ENCODE measurements at places on chromosomes 1 and 21.

- DNase-seq, result no peak
Measured at GRCh38 chr1:69414574-69414973, 153.1 kb upstream of the LRRC7 start.

DNA sequence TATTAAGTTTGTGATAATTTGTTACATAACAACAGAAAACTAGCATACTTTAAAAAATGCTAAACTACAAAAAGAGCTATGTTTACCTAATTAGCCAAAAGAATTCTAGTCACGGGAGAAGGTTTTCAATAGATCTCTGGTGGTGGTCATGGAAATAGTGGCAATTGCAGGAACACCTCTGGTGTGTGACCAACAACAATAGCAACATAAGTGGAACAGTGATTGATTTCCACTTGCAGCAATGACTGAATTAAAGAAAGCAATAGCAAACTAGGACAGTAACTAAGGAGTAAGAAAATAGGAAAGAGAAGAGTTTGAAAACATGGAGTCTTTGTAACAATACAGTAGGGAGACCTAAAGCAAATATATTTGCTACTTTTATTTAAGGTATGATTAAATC is 171.3 kb upstream of the ADGRL4 start:
- DNase-seq, result no peak

- no peak for DNase-seq
Measured at GRCh38 chr1:5973771-5974170, 18.5 kb downstream of the NPHP4 start.

DNA sequence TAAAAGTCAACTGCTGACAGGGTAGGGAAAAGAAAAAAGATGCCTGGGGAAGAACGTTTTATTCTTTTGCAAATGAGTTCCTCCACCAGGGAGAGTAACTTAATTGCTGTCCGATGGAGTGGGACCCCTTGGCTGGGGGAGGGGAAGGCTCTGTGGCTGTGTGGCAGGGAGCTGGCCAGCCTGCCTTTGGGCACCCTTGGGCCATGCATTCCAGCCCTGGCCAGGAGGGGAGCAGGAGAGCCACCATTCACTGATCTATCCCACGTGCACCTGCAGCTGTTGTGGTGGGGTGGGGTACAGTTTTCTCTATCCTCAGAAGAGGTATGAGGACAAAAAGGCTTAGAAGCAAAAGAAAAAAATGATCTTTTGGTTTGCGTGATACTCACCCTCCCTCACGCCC is 116.9 kb downstream of the KCNK1 start:
- no peak for DNase-seq

DNA sequence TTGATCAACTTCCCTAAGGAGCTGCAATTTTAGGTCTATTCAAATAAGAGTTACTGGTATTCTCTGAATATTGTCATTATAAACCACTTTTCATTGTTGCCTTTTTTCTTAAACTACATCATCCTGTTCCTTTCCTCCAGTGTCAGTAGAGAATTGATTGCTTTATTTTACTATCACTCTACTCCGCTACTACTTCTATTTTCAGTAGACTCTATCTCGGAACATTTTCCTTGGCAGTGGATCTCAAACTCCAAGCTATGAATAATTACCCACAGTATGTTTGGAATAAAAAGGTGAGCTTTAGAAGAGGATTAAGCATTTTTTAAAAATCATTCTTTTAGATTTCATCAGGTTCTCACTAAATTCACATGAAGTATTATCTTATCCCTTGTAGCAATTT is 224.9 kb downstream of the GREM2 start:
- DNase-seq, result no peak

- no peak for DNase-seq
Measured at GRCh38 chr1:82542141-82542540, 741.4 kb downstream of the ADGRL2 start.

GRCh38 chr1:221774054-221774842 is 32.4 kb upstream of the DUSP10 start:
- DNase-seq, result no peak

DNA sequence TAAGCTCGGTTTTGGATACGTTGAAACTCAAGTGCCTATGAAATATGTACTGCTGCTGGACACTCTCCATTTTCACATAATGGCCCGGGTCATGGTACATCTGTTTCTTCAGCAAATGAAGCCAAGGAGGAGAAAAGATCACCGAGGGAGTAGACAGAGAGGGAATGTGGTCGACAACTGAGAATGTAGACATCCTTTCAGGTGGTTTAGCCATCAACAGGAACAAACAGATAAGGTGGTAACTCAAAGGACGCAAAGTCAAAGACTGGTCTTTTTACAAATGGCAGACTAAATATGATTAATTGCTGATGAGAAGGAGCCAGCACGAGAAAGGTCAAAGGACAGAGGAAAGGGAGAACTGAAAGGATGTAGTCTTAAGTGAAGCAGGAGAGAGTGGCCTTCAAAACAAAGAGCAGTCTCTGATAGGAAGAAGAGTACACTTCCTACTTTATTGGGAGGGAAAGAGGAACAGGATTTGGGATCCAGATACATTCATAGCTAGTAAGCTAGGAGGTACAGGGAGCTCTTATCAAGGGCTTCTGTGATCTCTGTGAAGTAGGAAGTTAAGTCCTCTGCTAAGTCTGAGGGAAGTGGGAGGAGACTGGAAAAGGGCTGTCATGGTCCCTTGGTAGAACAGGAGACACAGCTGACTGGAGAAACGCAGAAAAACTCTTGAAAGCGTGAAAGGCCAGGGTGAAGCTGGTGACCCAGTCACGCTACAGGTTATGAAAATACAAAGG is 28.3 kb downstream of the NUP133 start:
- DNase-seq, result no peak

DNA sequence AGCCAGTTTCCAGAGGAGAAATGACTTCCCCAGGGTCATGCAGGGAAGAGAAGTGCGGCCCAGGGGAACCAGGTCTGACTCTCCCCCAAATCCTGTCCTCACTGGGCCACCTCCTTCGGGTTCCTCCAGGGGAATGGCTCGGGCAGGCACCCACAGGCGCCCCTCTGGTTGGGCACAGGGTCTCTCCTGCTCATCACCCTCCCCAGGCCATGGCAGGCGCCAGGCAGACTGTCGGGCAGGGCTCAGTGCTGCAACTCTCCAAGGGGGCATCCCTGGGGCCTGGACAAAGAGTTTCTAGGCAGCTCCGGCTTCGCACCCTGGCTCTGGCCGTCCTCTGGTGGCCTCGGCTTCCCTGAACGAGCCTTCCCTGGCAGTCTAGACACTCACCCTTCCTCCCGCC is 75.6 kb downstream of the MEGF6 start:
- DNase-seq, result no peak

- no peak for DNase-seq
Measured at GRCh38 chr1:15578921-15579682, 5.7 kb downstream of the AGMAT start.

DNA sequence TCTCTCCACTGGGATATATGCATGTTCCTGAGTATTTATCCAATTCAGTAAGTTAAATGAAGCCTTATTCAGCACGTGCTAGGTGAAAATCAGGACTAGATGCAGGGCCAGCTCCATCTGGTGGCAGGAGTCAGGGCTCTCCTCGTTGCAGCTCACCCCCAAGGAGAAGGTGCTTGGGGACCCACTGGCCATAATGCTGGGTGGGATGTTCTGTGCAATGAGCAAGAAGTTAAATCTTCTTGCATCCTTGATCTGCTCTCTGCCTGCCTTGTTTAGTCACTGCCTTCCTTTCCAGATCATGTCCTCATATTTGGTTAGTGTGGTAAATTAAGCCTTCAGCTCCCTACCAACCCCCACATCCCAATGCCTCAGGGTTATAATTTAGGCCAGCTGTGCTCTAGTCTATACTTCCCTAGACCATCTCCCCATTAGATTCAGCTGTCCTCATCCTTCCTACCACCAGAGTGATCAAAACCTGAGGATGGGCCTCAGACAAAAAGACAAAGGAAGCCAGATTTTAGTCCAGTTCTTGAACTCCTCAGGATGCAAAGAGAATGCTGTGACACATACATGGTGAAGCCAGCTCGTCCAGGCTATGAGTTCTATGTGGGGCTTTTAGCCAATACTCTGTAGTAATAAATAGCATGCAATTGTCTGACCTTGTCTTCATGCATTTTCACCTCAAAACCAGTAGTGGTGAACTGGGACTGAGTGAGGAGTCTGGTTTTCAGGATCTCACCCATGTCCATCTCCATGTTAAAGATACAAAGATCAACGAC is 55.9 kb downstream of the SEC16B start:
- no peak for DNase-seq

DNA sequence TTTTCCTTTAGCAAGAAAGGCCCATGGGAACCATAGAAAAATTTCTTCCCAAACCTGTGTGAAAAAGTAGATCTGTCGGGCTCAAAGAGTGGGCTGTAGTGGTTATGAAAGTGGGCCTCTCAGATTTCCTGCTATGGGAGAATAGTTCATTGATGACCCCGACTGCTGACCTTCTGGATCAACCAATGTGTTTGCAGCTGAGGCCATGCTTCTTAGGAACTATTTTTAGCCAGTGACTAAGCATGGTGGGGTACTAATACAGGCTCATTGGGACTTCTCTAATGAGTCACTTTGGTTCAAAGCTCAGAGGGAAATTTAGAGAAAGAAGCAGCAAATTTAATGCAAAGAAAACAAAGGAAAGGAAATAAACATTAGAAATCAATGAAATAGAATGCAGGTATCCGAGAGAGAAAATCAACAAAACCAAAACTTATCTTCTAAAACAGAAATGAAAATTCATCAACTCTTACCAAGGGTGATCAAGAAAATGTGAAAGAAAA is 12.6 kb upstream of the PSMA5 start:
- no peak for DNase-seq

DNA sequence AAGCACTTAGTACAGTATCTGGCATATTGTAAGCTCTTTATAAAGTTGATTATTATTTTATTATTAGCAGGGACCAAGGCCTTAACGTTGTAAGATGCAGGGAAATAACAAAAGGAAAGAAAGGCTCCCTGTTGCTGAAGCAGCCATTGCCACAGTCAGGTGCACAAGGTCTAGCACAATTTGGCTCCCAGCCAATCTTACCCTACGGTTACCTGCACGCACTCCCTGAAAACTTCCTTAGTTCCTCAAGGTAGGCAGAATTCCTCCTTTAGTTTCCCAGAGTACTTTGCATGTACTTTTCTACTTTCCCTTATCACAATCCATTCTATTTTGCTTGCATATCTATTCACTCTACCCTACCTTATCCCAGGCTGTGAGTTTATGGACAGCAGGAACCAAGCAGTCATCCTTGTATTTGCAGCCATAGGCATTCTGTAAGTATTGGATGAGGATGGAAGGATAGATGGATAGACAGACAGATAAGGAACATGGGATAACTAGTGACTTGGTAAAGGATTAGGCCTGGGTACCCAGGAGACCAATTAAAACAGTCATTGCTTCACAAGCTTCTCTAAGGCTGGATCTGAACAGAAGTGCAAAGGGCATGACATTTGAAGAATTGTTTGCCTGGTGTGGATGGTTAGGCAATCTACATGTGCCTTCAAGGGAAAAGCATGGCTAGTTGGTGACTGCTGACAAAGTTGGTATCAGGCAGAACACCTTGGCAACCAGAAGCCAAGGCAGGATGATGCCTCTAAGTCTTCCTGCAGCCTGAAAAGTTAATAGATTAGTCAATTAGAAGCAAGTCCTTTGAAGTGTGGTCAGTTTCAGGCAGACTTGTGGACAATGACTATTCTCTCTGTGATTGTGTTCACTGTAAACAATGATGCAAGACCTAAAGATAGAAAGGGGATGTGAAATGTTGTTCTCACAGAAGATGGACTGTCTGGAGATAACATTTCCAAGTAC is 20.8 kb upstream of the JAK1 start:
- DNase-seq, result no peak

DNA sequence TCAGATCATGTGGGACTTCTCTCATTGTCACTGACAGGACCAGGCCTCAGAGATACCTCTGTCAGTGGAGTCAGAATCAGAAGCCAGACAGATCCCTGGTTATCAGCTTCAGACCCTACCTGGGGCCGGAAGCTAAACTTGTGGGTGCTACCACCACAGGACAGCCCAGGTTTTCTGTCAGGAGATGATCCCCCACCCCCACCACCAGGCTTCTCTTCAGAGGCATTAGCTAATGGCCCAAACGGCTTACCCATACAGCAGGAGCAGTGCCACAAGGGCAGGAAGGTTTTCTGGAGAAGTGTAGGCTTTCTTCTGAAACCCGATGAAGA is 105.5 kb downstream of the ABCA4 start:
- DNase-seq, result no peak

DNA sequence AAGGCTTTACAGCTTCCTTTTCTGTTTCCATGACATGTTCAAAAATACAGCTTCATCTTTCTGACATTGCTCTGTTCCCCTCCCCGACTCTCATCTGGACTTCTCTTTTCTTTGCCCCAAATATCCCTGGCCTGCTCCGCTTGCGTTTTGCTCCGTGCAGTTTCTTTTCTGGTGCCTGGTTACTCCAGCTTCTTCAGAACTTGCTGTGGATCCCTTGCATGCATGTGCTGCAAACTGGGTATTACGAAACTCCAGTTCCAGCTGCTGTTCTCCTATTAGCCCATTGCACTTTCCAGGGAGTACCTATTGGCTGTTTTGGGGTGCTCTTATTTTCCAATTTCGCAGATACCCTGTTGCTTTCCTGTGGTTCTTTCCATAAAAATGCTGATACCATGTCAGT is 9.9 kb upstream of the NDC1 start:
- DNase-seq, result no peak

DNA sequence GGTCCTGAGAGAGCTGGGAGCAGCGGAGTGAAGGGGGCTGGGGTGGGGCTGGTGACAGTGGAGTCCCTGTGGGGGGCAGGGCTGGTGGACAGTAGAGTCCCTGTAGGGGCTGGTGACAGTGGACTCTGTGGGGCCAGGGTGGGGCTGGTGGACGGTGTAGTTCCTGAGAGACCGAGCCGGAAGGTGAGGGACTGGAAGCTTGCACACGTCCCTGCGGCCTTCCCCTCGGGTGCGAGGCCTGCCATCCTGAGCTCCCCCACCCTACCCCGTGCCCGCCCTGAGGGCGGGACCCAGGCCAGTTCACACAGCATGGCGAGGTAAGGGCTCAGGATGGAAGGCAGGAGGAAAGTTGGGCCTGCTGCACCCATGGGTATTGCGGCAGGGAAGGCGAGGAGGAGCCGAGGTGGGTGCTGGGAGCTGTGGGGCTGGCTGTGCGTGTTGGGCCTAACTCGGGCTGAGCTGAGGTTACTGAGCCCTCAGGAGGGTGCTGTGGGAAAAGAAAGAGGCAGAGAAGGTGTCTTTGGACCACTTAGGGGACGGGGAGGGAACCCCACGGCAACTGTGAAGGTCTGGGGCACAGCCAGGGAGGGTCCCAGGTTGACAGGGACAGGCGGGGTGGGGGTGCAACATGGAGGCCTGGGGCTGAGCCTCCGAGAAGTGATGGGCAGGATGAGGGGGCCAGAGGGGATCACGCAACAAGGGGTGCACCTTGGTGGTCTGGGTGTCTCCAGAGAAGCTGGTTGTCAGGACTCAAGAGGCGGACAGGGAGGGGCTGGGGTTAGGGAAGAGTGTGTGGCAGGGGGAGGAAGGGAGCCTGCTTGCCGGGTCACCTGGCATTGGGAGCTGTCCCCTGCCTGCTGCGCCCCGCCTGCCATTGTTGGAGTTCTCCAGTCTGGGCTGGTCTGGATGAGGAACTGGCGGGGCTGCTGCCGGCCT is 60.8 kb downstream of the PRKCZ start:
- no peak for DNase-seq

- no peak for DNase-seq
Measured at GRCh38 chr1:30507401-30508174, 215.8 kb downstream of the MATN1 start.

Measured in gastrocnemius medialis (tissue), 4 donors.